ENCODE measurements at places on chromosomes 2 and 18.

GRCh38 chr18:23113576-23113975 lies 21.7 kb upstream of the CABLES1 start:
- no peak for DNase-seq

- no peak for DNase-seq
Observed at GRCh38 chr2:24466871-24467870, 23.9 kb upstream of the NCOA1 start.

- DNase-seq: no peak
Observed at GRCh38 chr2:135050132-135050531, 2.0 kb upstream of the RAB3GAP1 start.

GRCh38 chr2:199922856-199923255 lies 11.8 kb downstream of the C2orf69 start:
- no peak for DNase-seq

- no peak for DNase-seq
Observed at GRCh38 chr2:49226360-49226759, 72.0 kb upstream of the FSHR start.

GRCh38 chr2:206873423-206873822 lies 65.9 kb upstream of the CPO start:
- no peak for DNase-seq

DNA sequence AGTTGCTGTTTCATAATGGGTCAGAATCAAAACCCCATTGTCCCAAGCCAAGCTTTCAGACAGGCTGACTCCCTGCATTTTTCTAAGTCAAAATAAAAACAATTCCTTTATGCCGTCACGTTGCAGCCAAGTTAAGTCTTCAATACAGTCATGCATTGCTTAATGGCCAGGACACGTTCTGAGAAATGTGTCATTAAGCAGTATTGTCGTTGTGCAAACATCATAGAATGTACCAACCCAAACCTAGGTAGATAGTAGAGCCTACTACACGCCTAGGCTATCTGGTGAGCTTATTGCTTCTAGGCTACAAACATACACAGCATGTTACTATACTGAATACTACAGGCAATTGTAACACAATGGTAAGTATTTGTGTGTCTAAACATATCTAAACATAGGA lies 160.4 kb upstream of the FOSL2 start:
- no peak for DNase-seq

- no peak for DNase-seq
Observed at GRCh38 chr2:138867341-138867740, 87.2 kb upstream of the NXPH2 start.

Measured in omental fat pad (tissue), 4 donors.